ENCODE measurements at places on chromosomes 11 and 22.
A peak's percentile ranks its signal among the peaks of the same experiment; 100 is the strongest.

DNA sequence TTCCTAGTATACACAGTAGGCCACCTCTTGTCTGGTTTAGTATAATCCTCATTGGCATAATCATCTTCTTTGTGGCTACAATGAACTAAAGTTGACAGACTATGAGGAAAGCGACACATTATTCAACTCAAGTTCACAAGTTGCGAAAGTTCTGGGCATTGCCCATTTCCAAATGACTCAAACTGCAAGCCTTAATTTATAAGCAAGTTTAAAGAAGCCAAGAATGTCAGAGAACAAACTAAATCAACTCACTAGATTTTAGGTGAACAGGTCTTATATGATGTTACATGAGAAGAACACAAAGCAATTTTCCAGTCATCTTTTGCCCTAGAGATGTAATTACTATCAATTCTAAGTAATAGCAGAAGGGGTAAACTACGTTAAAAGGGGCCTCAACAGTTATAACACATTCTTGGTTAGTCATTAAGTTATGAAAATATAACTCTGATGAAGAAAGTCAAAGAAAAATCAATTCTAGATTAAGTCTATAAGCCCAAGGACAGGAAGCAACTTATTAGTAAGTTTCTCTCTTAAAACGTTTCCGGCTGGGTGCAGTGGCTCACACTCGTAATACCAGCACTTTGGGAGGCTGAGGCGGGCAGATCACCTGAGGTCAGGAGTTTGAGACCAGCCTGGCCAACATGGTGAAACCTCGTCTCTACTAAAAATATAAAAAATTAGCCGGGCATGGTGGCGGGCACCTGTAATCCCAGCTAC is 21.5 kb downstream of the PICALM start:
- DNase-seq, result no peak

- DNase-seq, result no peak
Observed at GRCh38 chr22:27088026-27088425, 430.6 kb downstream of the MIAT start.

DNA sequence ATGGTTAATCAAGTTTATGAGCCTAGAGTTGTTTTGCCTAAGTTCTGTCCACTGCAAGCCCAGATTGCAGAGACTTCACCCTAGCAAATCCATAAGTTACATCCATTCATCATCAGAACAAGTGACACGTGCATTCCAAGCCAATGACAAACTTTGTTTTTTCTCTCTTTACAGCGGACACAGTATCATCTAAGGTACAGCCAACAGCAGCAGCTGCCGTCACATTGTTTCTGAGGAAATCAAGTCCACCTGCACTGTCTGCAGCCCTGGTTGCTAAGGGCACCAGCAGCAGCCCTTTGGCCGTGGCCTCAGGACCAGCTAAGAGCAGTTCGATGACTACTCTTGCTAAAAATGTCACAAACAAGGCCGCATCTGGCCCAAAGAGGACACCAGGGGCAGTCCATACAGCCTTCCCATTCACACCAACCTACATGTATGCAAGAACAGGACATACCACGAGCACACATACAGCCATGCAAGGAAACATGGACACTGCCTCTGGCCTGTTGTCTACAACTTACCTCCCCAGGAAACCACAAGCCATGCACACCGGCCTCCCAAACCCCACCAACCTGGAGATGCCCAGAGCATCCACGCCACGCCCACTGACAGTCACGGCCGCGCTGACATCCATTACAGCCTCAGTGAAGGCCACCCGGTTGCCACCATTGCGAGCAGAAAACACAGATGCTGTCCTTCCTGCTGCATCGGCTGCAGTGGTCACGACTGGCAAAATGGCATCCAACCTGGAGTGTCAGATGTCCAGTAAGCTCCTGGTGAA is 155.8 kb downstream of the C11orf91 start:
- no peak for DNase-seq

- peak; percentile 15 for DNase-seq
Observed at GRCh38 chr11:110092515-110093406, at the start of gene ZC3H12C. Gene ZC3H12C (plus strand): TSS chr11:110093392. CDS start chr11:110093412, 20 bp downstream.

GRCh38 chr11:12377106-12377823 is at the start of gene PARVA:
Gene PARVA (plus strand): TSS chr11:12377571. CDS start chr11:12377648, 77 bp downstream.
- DNase-seq, result no peak

GRCh38 chr11:96303064-96303463 is 39.9 kb downstream of the MAML2 start:
- DNase-seq, result no peak

- no peak for DNase-seq
Observed at GRCh38 chr11:123247496-123247799, 52.4 kb upstream of the CLMP start.

DNA sequence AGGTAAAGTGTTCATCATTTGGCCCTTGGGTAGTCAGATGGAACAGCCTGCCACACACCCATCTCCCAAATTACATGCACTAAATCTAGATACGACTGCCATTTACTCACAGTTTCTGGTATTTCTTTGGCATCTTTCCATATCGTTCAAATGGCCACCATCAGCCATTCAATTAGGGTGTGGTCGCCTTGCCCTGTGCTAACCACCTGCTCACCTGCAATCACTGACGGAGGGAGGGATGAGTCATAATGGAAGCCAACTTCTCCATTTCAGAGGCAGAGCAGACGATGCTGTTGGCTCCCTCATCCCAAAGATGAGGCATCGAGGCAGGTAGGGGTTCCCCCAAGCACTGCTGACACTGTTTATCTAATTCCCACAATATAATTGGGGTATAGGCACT is 14.6 kb downstream of the MS4A6A start:
- DNase-seq, result no peak

DNA sequence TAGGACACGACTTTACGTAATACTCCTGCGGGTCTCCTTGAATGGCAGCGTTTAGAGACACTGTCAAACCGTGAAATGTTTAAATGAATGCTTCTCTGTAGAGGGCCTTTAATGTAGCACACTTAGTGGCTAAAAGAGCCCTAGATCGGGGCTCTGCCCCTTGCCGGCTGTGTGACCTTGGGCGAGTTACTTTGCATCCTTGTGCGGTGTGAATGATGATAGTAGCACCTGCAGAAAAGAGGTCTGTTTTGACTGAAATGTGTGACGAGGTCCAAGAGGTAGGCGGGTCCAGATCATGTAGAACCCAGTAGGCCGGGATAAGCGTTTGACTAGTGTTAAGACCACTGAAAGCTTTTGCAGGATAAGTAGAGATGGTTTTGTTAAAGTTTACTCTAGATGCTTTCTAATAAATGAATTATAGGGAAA is 866 bp downstream of the MED17 start:
- no peak for DNase-seq

GRCh38 chr11:44096360-44097185 is 1.1 kb downstream of the EXT2 start:
- no peak for DNase-seq

DNA sequence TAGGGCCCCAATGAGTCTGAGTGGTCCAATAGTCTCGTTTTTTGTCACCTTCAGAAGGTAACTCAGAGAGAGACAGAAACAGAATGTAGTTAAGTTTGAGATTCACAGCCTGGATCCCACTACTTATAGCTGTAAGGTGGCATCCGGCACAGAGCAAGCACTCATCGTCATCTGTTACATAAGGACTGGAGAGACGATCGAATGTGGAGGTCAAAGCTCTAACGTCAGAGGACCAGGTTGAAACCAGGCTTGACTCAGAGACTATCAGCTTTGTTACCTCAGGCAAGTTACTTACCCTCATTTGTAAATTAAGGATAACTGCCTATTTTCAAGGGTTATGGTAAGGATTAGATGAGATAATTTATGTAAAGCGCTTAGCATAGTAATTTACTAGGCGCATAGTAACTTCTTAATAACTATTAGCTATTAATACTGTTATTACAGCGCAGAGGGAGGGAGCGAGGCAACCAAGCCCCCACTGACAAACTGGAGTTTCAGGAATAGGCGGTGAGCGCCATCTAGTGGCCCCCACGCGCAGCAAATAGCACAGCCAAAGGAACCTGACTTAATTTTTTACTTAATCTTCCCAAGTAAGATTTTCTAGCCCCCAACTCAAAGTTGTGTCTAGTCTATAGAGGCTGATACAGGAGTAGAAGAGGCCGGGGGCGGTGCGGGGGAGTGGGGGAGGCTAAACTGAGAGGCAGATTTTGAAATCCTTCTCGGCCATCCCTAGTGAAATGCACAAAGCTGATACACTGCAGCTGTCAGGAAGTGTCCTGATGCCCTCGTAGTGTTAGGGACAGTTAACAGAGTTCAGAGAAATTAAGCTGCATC is 29.0 kb upstream of the API5 start:
- DNase-seq, result no peak

- DNase-seq, result no peak
Observed at GRCh38 chr11:87432022-87432421, 394.3 kb downstream of the TMEM135 start.

GRCh38 chr11:119521551-119521950 is 98.6 kb upstream of the THY1 start:
- no peak for DNase-seq

- no peak for DNase-seq
Observed at GRCh38 chr11:70335511-70335910, 62.8 kb upstream of the CTTN start.

DNA sequence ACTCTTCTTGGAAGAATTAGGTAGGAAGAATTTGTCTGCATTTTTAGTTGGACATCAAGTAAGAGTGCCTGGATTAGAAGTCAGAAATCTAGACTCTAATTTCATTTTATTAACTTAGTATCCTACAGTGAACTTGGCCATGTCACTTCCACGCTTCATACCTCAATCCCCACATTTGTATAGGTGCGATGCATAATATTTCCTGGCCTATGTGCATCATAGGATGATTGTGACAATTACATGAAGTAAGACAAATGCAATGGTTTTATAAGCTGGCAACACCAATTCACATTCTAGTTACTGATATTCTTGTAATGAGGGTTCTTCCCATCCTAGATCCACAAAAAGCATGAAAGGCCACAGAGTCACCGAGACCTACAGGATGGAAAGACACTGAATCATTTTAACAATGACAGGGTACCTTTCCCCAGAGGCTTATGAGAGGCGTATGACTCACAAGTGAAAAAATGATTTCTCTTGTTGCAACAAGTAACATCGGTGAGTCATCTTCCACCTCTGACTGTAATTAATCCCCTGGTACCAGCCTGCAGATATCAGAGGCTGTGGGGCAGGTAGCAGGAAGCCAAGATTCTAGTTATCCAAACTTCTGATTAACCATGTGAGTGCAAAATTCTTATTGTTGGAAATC is 56.0 kb upstream of the OR5AK2 start:
- DNase-seq, result no peak

DNA sequence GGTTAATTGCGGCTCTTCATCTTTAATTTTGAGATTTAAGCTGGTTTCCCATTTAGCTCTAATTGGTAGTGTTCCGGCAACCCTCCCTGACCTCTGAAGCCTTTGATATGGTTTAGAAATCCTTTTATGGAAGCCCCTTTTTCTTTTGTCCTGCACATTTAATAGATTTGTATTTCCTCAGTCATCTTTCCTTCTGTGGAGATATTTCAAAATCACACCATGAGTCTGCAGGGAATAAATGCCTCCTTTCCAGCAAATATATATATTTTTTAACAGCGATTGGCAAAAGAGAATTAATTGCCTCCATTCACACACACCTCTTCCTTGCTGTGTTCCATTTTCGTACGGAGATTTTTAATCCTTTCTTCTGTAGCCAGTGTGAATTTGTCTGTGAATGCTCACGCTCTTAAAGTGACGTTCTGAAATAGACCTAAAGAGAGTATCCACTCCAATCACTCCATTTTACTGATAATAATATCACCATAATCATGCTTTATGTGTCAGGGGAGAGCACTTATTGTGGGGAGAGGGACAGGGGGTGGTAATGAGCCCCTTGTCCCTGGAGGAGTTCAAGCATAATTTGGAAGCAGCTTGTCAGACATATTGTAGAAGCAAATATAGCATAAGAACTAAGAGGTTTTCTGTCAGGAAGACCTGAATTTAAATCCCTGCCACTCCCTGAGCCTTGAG is 142.5 kb upstream of the SYT13 start:
- no peak for DNase-seq

DNA sequence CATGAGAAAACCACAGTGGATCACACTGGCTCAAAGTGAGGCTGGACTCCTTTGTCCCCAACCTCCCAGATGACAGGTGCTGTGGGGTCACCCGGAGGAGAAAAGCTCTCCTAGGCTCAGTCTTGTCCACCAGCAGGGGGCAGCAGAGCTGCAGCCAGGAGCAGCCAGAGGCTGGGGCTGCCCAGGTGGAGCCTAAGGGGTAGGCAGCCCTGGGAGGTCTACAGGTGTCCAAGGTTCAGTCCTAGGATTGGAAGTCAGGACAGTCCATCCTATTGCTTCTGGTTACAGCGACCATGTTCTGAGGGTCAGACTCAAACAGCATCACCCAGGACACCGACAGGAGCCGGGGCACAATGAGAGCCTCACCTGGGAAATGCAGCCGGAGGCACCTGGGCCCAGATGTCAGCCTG is 77.6 kb upstream of the IGLL5 start:
- DNase-seq, result no peak

- no peak for DNase-seq
Observed at GRCh38 chr11:116335078-116335477, 437.7 kb downstream of the BUD13 start.

DNA sequence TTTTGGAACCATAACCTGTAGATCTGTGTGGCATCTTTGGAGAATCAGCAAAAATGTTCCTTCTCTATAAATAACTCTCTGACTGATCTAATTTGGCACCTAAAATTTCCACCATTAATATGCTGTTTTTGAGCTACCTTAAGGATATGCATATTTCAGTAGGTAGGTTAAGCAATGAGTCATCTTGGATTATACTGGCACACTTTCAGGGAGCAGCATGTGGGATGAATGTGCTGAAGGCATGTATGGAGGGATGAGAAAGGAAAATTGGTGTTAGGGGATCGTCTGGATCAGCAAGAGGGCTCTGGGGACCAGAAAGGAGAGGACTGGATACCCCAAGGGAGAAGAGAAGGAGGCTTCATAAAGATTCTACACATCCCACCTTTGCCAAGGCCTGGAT is 44.6 kb upstream of the ELF5 start:
- no peak for DNase-seq

- no peak for DNase-seq
Observed at GRCh38 chr11:74683279-74683871, 47.9 kb downstream of the CHRDL2 start.

DNA sequence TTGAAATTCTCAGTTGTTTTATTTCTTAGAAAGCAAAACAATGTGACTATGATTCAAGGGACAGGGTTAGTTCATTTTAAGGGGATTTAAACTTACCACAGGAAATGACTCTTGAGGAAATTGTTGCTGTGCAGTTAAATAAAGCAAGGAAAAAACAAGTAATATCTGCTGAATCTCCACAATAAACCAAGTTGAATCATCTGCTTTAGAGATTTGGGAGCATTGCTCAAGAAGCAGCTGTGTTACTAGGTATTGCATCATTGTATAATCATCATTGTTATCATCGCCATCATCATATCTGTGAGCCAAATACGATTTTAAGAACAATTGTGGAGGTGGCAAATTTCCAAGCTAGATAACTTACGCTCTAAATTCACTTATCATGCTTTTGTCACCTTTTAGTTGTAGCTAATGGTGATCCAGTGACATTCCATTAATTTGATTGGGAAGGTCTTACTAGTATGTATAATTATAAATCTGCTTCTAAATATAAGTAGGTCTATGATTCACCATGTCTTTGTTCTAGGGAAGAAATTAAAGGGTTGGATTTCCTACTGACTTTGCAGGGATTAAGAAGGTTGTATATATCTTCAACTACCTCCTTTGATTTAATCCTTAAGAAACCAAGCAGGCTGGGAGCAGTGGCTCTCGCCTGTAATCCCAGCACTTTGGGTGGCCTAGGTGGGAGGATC is 19.9 kb downstream of the MMP10 start:
- DNase-seq, result no peak

- no peak for DNase-seq
Observed at GRCh38 chr11:76491644-76492043, 46.8 kb downstream of the EMSY start.

- DNase-seq, result no peak
Observed at GRCh38 chr11:117160826-117161225, 16.7 kb downstream of the PAFAH1B2 start.

Data from GOT3 (cell line).